ENCODE measurements at places on chromosomes 2 and 18.

- DNase-seq: no peak
Observed at GRCh38 chr2:142347751-142348150, 216.9 kb upstream of the LRP1B start.

DNA sequence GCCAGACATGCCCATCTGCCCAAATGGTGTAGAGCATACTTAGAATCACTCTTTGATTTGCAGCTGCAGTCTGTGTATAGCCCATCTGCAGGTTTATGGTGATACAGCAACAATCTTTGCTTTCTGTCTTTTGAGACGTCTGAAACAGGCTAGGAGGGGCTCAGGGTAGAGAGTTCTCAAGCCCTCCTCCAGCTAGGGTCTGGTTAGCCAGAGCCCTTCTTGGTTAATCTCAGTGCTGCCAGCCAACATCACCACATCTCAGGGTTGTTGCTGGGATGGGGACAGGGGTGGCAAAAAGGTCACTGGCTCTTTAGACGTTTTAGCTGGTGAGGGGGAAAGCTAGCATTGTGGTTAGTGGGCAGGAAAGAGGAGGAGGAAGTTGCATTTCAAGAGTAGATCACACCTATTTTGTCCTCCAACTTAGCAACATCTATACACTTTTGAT, 136.6 kb upstream of the ACAA2 start:
- no peak for DNase-seq

DNA sequence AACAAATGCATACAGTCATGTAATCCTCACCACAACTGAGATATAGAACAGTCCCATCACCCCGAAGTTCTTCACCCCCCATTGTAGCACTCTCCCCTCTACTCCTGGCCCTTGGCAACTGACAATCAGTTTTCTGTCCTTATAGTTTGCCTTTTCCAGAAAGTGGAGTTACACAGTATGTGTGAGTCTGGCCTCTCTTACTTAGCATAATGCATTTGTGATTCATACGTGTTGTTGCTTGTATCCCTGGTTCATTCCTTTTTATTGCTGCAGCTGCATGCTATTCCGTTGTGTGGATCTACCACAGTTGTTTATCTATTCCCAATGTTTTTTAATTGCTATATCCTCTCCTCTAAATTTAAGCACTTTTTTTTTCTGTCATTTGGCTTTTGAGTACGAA, 17.6 kb downstream of the ACYP2 start:
- DNase-seq: no peak

DNA sequence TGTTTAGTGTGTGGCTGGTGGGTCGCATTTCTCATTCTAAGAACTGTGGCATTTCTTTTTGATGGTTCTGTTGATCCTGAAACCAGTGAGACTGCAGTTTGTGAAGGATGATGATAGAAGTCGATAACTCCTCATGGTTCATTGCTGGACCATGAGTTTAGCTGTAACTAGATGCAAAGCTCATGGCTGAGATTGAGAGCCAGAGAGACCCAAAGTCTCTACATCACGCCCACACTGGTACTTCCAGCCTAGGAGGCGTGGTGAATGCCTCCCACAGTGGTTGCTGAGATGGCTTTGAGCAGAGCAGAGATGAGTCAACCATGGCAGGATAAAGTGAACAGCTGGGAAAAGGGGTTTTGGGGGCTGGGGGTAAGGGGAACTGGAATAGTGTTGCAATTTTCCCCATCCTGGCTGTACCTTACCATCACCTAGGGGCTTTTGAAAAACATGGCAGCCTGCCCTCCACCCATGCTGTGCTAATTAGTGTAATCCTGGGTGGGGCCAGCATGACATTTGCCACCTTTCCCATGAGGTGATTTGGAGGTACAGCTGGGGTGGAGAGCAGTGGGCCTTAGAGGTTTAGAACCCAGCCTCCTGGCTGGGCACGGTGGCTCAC, 24.1 kb downstream of the INPP4A start:
- DNase-seq: peak; percentile 65

All from IMR-90 (cell line).